Endothelial cell (in vitro differentiated cells): ENCODE measurements at places on chromosomes 2 and 18.

DNA sequence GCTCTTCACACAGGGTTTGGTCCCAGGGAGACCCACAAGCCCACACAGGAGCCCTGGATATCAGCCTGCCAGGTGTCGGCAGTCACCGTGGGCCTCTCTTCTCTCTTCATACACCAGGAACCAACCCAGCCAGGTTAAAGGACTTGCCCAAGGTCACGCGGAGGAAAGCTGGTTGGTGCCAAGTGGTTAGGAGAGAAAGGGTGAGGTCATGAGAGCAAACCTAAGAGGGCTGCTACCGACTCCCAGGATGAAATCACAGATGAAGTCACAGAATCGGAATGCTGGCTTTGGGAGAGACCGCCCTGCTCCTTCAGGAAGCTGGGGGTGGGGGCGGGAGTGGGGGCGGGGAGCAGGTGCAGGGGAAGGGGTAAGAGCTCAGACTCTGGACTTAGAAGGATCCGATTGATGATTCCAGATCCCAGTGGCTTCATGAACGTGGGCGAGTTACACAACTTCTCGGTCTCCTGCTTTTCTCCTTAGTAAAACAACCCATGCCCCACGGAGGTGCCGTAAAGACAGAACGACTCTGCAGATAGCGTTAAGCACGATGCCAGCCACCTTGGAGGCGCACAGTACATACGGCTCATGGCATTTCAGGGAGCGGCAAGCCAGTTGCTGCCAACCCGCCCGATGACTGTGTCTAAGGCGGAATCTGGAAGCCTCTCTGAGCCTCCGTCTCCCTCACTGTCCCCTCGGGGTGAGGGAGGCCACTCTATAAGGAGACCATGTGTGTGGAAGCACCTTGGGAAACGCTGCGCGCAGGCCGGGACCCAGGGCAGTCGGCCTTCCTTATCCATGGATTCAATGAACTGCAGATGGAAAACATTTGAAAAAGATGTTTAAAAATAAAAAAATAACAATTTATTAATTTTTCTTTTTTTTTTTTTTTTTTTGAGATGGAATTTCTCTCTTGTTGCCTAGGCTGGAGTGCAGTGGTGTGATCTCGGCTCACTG is 23.0 kb upstream of the TAF1B start:
- DNase-seq: no peak

DNA sequence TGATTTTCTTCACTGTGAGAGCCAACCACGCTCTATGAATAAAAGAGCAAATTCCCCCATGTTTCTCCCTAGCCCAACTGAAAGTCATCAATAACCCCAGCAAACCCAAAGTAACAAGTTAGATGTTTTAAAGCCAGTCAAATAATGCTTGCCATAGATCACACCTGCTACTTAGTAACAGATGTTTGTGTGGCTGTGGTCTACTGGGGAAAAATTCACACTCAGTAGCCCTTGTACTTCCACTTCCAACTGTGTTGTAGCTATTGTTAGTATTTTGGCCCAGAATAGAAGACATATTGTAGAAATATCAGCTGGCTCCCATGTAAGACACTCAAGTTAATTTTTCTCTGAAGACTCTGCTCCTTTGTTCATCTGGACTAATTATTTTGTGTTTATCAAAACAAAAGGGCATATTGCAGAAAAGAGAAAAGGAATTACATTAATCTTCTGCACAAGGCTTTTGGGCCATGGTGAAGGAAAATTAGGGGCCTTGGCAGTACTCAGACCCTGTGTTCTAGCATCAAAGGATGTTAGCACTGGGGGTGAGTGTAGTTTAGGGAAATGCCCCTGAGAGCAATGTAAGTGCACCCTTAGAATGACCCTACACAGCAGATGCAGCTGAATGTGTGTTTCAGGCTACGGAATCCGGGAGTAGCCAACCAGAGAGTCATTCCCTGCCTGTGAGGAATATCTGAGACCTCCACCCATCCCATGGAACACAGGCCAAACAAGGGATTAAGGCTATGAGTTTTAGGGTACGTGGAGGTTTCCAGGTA is 521.9 kb downstream of the EPHA4 start:
- DNase-seq: no peak

GRCh38 chr18:63409301-63409700 is 13.0 kb downstream of the VPS4B start:
- DNase-seq: no peak

DNA sequence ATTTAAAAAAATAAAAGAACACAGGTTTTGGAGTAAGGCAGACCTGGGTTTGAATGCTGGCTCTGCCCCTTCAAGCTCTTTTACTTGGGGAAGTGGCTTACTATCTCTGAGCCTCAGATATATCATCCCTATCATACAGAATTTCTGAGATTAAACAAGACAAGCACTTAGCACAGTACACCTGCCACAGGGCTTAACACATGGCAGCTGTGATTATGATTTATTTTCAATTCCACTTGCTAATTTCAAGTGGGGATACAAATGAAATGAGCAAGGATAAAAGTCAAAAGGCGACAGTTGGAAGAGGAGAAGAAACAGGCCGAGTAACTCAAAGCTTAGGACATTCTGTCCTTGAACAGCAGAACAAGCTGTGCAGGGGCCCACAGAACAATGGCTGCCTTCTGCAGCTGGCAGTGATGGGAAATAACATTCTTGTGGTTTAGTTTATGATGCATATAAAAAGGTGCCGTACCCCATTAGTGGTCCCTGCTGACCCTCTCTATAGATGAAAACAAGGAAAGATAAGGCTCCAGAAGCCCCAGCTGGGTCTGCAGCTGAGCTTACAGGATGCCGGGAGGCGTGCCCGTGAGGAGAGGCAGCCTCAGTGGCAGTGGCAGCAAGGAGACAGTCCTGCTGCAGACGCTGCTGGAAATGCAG is 45.3 kb downstream of the KIF3C start:
- DNase-seq: no peak

DNA sequence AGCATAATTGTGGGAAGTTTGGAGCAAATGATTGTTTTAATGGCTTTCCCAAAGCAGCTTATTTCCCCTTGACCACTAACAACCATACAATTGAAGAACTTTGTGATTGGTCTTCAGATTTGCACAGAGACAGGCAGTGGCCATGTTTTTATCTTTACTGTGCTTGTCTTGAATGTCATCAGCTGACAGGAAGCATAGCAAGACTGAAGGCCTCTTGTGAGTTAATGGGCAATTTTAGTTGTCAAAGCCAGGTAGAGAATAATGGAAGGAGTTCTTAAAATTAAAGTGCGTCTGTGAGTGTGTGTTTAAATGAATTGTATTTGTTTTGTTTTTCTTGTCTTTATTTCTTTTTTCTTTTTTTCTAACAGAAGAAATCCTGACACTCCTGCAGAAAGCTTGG is 809.9 kb downstream of the TSN start:
- no peak for DNase-seq

DNA sequence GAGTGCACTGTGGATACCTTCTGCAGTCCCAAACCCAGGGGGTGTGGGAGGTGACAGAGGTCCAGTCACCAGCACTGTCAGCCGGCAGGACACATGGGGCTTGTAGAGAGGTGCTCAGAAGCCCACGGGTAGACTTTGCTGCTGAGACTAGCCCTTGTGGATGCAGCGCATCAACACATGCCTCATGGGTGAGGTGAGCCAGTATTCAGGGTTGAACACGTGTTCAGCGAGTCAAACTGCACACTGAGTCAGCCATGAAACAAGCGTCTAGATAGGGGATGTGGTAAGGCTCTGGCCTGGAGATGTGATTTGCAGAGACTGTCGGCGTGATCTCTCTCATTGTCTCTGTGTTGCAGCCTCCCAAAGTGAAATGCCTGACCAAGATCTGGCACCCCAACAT is 35.8 kb upstream of the SCLY start:
- DNase-seq: no peak

DNA sequence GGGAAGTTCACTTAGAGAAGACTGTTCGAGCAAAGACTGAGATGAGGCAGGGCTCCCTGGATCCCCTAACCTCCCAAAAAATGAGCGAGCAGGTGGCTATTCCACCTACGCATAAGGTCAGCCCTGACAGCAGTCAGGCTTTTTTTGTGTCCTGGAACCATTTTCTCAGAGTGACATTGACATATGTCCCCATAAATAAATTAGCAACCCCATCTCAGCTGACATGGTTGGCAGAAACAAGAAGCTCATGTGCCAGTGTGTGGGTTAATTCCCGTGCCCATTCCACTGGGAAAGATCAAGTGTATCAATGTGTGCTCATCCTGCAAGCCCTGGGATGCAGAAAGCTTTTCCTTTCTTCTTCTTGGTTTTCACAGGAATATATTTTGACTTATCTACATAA is 740.4 kb upstream of the CELF4 start:
- DNase-seq: no peak

DNA sequence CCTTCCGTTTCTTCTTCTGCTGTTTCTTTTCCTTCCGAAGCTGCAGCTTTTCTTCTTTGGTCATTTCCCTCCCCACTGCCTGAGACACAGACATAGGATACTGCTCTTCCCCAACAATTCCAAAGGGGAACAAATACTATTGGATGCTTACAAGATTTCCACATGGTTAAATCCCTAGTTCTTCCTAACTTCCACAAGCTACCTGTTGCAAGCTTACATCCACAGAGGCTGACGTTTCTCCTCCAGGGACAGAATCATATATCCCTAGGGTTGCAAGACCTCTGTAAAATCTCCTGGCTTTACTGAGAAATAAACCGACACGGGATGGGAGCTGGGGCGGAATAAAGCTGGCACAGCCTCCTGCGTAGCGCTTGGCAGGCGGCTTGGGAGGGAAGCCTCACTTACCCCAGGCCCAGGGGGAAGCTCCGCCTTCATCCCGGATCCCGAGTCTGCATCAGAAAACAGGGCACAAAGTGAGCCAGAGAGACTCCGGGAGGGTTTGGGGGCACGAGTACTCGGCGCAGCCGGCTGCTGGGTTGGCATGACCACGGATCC is 590 bp downstream of the EIF2B4 start:
- DNase-seq: no peak

DNA sequence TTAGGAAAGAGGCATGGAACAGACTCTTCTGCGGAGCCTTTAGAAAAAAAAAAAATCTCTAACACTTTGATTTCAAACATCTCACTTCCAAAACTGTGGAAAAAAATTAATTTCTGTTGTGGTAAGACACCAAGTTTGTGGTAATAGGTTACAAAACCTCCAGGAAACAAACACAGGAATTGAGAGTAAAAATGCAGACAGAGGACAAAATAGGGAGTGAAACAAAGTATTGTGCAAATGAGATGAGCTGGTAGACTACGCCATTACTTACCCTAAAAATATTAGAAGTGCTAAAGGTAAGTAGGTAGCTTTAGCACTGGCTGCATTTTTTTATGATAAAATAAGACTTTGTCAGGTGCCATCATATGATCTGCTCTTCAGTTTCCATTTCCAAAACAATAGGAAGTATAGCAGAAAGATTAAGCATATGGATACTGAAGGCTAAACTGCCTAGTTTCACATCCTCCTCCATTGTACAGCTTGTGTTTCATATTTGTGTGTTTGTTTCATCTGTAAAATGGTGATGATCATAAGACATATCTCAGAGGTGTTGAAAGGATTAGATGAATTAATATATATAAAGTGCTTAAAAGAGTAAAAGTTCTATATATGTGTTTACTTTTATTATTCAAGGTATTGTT is 309.2 kb downstream of the NR4A2 start:
- no peak for DNase-seq

DNA sequence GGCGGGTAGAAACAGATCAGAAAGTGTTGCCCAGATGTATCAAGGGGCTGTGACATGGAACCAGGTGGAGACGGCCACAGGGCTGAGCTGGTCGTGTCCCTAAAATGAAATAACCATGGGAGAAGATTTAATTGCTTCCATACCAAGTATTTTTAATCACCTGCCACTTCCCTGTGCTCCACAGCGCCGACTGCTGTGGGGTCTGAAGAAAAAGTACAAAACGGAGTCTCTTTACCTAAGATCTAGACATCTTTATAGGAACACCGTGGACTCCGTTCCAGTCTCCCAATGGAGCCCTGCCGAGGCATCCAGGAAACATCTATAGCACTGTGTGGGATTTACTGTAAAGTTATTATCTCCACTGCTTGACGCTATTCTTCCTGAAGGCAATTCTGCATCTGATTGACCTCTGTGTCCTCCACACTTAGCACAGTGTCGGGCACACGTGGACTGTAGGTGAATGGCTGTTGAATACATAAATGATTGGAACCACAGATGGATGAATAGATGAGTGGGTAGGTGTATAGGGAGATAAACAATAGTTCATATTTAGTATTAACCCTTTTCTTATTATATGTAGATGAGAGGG is 21.6 kb upstream of the GYPC start:
- peak; percentile 51 for DNase-seq

- no peak for DNase-seq
Observed at GRCh38 chr2:70718241-70718640, 49.8 kb downstream of the ADD2 start.

DNA sequence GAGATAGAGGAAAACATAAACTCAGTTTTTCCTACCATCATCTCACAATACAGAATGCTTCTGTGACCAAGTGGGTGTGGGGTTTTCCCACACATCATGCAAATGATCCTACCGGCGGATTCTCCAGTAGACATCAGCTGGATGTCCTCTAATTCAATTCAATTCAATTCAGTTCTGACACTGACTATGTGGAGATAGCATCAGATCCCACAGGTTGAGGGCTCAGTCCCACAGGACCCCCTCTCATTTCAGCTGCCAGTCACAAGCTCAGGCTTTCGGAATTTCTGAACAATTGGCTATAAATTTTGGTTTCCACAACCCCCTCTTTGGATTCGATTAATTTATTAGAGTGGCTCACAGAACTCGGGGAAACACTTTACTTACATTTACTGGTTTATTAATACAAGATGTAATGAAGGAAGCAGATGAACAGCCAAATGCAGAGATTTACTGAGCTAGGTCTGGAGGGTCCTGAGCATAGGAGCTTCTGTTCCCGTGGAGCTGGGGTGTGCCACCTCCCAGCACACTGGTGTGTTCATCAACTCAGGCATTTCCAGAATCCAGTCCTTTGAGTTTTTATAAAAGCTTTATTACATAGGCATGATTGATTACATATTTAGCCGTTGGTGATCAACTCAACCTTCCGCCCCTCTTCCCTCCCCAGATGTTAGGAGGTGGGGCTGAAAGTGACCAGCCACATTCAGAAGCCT is 350.1 kb downstream of the MYCN start:
- no peak for DNase-seq

DNA sequence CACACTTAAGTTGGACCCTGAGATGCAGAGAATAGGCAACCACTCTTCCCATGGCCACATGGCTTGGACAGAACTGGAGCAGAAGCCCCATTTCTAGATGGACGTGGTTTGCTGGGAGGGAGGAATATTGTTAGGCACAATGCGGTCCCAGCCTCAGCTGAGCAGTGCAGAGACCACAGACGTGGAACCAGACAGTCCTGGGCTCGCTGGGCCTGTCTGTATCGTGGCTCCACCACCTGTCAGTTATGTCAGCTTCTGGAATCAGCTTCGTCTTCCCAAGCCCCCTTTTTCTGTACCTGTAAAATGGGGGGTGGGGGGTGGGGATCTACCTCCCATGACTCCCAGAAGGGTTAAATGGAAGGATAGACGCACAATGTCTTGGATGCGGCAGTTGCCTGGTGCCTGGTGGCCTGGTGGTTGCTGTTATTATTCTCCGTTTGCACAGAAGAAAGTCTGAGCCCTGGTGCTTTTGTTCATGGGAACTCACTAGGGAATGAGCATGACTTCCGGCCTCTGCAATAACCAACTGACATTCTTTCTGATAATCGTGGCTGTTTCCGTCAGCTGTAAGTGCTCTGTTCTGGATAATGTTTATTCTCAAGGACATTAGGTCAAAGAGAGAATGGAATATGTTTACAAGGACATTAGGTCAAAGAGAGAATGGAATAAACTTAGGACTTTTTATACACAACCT is 31.4 kb downstream of the COLEC11 start:
- DNase-seq: no peak

- DNase-seq: no peak
Observed at GRCh38 chr2:219563271-219563928, 7.9 kb downstream of the OBSL1 start.

GRCh38 chr2:85273738-85274731 is 53.8 kb downstream of the TGOLN2 start:
- DNase-seq: no peak
